RWPE2 (cell line): ENCODE measurements at places on chromosomes 5 and 9.

DNA sequence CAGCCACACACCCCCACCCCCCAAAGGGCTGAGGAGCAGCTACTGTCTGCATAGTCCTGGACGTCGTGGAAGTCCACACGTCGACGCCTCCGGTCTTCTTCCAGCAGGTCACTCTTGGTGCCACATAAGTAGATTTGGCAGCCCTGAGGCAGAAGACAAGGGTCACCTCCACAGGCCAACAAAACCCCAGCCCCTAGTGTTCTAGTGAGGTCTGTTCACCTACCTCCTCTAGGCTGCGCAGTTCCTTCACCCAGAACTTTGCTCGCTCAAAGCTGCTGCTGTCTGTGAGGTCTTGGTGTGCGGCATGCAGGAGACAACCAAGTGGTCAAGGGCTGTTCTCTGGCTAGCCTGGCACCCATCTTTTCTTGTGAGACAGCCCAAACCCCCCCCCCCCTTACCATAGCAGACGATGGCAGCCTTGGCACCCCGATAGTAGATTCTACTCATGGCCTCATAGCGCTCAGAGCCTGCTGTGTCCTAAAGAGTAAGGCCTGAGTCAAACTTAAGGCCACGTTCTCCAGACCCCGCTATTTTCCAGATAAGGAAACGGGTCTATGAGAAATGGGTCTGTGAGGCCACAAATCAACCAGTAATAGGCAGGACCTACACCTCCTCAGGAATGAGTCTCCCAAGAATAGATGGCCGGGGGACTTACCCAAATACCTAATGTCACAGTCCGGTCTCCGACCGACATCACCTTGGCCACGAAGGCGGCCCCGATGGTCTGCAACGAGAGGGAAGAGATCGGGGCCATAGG lies 987 bp downstream of the RAB24 start:
- peaks cover 39% of the 10 kb centered on the region for H3K36me3 ChIP-seq
- H3K4me1 ChIP-seq = peaks cover 28% of the 10 kb centered on the region
- no peak for DNase-seq
- peak overlapping the region; percentile 83 for H3K4me3 ChIP-seq
- no peaks in the 10 kb centered on the region for H3K27me3 ChIP-seq
- peak overlapping the region; percentile 75 for H3K27ac ChIP-seq

- H3K27ac ChIP-seq = no peak overlapping the region
- no peak overlapping the region for H3K4me3 ChIP-seq
- no peaks in the 10 kb centered on the region for H3K27me3 ChIP-seq
- no peaks in the 10 kb centered on the region for H3K4me1 ChIP-seq
Measured at GRCh38 chr5:25190521-25191000, 545.8 kb upstream of the CDH10 start.

GRCh38 chr5:89471541-89471940 lies 588.6 kb upstream of the MEF2C start:
- peaks cover 12% of the 10 kb centered on the region for H3K27me3 ChIP-seq
- no peaks in the 10 kb centered on the region for H3K36me3 ChIP-seq
- no peak for DNase-seq
- no peak overlapping the region for H3K27ac ChIP-seq
- H3K4me3 ChIP-seq = no peak overlapping the region

DNA sequence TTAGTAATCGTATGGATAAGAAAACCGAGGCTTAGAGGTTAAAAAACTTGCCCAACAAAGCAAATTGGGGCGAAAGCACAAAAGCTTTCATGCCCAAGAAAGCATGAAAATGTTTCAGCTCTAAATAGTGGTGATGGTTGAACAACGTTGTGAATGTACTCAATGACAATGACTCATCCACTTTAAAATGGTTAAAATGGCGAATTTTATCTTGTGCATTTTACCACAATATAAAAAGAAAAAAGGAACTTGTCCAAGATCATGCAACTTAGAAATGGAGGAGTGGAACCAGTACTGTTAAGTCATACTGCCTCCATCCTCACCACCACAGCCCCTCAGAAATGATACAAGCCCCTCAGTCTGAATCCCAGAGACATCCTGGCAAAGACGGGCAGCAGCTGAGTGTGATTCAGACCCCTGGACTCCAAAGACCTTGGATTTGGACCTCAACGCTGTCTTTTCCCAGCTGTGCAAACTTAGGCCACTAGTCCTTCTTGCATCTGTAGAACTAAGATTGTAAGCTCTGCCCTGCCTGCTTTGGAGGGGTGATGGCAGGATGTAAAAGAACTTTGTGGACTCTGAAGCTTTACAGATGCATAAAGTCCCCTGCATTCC lies 158.4 kb downstream of the GABBR2 start:
- no peaks in the 10 kb centered on the region for H3K4me1 ChIP-seq
- DNase-seq = no peak
- H3K27me3 ChIP-seq = no peaks in the 10 kb centered on the region
- no peak overlapping the region for H3K27ac ChIP-seq
- no peaks in the 10 kb centered on the region for H3K36me3 ChIP-seq

- peaks cover 48% of the 10 kb centered on the region for H3K36me3 ChIP-seq
- no peaks in the 10 kb centered on the region for H3K27me3 ChIP-seq
- H3K4me1 ChIP-seq = peaks cover 18% of the 10 kb centered on the region
- no peak for DNase-seq
- no peak overlapping the region for H3K4me3 ChIP-seq
- H3K27ac ChIP-seq = no peak overlapping the region
Measured at GRCh38 chr9:116695438-116695837, 8.3 kb downstream of the TRIM32 start.
